Left lung (tissue), 14 donors: ENCODE measurements at places on chromosomes 2 and 18. TPM values are rescaled to one million over a fixed set of nuclear protein-coding genes. Genes with fewer than 3 reads are reported as not detected.

CPLX4 gene
- not detected for polyA plus RNA-seq

IGFBP2 gene
- polyA plus RNA-seq: 107 TPM

GRCh38 chr2:134341476-134341875 is 87.6 kb downstream of the MGAT5 start:
- H3K4me3 ChIP-seq: no peak overlapping the region
- no peaks in the 10 kb centered on the region for H3K4me1 ChIP-seq
- H3K27me3 ChIP-seq: no peaks in the 10 kb centered on the region
- H3K36me3 ChIP-seq: no peaks in the 10 kb centered on the region
- H3K27ac ChIP-seq: peak overlapping the region; percentile 57
- DNase-seq: no peak

GRCh38 chr2:129831018-129831417 is 148.4 kb upstream of the RAB6C start:
- H3K4me3 ChIP-seq: no peak overlapping the region
- no peaks in the 10 kb centered on the region for H3K4me1 ChIP-seq
- no peaks in the 10 kb centered on the region for H3K36me3 ChIP-seq
- no peak for DNase-seq

DNA sequence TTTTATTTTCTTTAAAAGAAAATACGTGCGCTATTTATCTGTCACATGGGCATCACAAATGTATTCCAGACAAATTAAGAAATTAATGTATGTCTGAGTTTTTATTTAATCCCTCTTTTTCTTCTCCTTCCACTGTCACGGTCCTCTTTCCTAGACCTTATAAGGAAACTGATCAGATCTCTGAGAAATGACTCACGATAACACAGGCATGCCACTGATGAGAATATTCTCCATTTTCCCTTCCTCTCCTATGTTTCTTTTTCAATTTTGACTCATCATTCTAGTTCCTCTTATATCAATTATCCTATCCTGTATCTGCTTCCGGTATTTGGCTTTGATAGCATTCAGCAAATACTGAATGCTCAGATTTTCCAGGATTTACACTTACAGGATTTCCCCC is 121.8 kb downstream of the DSC3 start:
- H3K4me3 ChIP-seq: no peak overlapping the region
- H3K36me3 ChIP-seq: no peaks in the 10 kb centered on the region
